SHP77 treated with DMSO at 0.1 percent for 48 hours (cell line): ENCODE measurements at places on chromosomes 6 and 20.

GRCh38 chr20:54692168-54692887 is 216.9 kb downstream of the DOK5 start:
- DNase-seq = no peak

GRCh38 chr6:45709781-45710220 is 305.9 kb downstream of the CLIC5 start:
- DNase-seq = no peak

- peak; percentile 77 for DNase-seq
Observed at GRCh38 chr20:46810448-46811223, 84.0 kb upstream of the EYA2 start.

DNA sequence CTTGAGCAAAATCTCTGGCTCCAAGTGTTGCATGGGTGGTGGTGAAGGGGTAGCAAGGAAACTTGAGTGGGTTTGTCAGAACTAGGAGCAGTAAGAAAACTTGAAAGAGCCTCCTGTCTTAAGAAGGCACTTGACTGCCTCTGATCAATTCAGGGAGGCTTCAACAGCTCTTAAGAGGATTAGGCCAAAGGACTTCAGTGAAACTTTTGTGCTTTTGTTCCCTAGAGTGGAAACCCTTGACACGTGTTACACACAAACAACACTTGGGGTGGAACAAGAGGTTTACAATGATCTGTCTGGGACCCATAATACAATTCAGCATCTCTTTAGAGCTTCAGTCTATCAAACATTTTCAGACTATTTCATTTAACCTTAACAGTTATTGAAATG is 80.1 kb upstream of the ARMC2 start:
- DNase-seq = no peak

DNA sequence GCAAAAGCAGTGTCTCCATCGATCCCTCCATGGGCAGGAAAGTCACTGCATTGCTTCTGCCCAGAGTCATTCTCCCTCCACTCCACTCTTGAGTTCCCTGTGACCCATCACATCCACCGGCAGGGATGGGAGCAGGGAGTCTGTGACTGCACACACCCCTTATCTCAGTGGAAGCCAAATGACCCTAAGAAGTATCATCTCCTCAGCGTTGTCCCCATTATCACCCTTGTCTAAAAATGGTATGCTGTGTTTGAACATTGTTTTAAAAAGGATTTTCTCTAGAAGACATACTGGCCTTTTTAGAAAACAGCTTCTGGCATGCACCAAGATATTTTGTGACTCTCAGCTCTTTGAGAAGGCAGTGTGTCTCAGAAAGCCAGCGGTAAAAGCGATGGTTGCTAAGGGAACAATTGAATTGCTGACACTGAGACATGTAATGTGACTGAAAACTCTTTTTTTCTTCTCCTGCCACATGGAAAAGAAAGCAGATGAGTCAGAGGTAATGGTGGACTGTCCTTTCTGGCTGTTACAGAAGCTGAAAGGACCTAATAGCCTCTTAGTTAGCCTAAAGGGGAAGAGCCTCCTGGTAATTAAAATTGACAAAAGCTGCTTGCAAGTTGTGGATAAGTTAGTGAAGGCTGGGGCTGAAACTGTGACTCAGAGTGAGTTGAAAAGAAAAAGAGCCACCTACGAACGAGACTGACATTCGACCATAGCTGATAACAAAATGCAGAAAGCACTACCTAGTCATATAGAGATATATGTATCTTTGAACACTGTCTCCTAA is 120.5 kb downstream of the MAP3K7 start:
- DNase-seq = no peak

DNA sequence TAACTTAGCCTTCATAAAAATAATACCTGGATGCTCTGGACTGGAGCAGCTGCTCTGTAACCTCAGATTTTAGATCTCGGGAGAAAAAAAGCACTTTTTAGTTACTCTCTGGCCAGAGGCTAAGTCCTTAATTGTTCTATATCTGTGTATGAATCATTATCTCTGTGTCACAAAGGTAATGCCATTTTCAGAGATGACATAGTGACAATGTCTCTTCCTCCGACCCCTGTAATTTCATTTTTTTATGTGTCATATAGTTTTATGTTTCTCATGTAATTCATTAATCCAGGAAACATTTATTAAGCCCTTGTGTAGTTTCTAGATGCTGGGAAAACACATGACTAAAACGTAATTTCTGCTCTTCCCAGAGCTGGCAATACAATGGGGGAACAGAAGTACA is 55.6 kb downstream of the SENP6 start:
- DNase-seq = no peak

GRCh38 chr6:136520517-136520916 is 29.7 kb downstream of the MAP7 start:
- no peak for DNase-seq

DNA sequence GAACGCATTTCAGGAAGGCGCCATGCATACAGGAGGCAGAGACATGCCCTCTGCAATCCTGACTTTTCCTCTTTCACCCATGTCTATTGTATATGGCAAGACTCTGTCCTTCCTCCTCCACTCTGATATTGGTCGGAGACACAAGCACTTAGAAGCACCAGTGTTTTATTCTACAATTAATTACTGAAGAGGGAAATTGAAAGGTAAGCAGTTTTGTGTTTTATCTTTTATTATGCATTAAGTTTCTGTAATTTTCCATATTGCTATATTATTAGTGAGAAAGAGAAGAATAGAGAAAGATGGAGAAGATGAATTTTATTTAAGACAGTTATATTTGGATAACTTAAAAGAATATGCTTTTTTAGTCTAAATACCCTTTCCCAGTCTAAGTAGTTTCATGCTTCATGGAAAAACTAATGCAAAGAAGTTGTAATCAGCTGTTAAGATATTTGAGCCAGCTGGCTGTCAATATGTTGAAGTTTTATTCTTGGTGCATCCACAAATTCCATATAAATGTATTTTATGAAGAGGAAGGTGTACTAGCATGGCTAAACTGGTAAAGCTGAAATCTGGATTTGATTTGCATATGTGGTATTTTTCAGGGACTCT is 13.6 kb downstream of the ARID1B start:
- no peak for DNase-seq

GRCh38 chr6:15376900-15377487 is 131.1 kb downstream of the JARID2 start:
- no peak for DNase-seq

DNA sequence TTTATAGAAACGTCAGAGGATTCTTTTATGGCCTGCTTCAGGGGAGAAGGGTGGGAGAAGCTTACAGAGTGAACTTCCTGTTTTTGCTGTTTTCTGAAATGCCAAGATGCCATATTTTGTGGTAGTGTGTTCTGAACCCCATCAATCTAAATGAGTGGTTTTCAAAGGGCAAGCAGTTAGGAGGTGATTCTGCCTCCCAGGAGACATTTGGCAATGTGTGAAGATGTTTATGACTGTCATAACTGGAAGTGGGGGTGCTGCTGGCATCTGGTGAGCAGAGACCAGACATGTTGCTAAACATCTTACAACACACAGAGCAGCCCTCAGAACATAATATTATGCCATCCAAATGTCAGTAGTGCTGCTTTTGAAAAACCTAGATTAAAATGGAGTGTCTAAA is 6.0 kb upstream of the PRL start:
- DNase-seq = no peak

DNA sequence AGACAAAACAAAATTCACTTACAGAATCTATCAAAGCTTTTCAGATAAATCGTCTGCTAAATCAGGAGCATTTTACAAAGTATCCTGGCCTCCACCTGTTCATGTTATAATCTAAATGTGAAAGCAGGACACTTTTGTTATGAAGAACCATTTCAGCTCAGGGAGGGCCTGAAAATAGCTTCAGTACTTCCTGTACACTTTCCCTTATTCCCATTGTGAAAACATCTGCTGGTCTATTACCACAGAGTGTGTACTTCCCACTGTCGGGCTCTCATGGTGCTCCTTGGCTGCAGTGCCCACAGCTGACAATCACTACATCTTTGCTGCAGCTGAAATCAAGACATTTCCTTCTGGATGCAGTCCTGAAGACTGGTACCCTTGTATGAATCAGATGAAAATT is 128.1 kb downstream of the OPRM1 start:
- DNase-seq = peak; percentile 20

GRCh38 chr20:47379433-47380150 is 23.1 kb upstream of the ZMYND8 start:
- DNase-seq = no peak

DNA sequence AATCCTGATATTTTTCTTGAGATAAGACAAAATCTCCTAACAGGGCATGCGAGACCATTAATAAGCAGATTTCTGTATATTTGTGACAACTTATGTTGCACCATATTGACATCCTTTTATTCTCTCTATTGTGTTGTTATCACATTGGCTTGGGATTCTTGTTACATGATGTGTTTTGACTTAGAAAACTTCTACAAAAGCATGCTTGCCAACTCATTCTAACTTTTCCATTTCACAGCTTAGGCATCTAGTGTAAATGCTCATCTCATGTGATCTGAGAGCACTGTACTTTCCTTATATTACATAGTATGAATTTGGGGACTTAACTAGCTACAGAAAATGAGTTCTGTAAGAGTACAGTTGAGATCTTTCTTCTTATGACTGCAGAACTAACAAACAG is 1040.7 kb upstream of the ADGRB3 start:
- no peak for DNase-seq

DNA sequence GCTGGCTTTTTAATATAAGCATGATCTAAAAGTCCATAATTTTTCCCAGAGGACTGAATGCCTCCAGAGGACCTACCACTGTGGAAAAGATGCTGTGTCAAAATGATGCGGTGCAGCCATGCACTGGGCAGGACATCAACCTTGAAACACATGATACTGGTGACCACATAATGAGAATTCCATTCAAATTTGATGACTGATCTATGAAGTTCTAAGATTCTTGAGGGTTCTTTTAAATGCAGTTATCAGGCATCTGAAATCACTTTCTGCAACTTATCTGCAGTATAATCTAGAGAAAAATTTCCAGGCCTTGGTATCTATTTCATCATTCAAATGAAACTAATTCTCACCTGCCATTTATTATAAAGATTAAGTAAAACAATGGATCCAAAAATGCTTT is 15.0 kb upstream of the MARCKS start:
- no peak for DNase-seq

DNA sequence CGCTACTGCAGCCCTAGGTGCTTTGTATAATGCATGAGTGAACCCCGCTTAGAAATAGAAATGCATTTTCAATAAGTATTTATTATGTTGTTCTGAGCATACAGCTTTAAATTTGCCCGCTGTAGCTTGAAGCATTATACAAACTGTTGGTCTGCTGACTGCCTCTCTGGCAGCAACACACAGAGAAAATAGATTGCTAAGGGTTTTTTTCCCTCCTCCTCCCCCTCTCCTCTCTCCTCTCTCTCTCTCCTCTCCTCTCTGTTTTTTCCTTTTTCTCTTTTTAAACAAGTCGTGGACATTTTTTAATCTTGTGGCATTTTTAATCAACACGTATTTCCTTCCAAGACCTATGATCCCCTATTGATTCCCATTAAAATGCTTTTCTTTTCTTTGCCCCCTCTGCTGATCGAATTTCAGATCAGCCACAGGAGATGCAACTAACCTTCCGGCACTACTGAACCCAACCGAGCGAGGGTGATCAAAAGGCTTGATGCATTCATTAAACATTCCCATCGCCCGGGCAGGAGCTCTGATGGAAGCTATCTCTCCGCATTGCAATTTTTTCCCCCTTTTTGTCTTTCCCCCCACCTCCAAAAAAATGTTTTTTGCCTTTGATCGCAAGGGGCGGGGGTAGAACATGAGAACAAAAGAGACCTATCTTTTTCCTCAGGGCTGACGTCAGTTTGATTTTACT is 90.7 kb upstream of the ARID1B start:
- DNase-seq = peak; percentile 38

GRCh38 chr6:111478749-111479148 is 4.3 kb downstream of the REV3L start:
- DNase-seq = no peak

GRCh38 chr6:56915832-56916231 is 39.1 kb upstream of the BEND6 start:
- no peak for DNase-seq

DNA sequence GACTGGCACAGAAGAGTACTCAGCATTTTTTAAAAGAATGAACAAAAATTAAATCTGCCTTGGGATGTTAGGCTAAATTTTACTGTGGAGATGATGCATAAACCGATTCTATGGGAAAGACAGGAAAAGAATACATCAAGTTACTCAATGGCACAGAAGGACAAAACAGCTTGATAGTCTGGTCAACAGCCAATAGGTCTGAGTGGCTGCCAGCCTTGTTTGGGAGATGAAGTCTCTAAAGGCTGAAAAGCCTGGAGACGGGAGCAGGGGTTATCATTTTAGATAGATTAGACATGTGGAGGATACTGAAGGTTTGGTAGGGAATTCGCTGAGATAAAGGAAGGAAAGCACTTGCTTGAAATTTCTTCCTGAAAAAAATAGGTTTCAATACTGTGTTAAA is 56.3 kb upstream of the LAMA2 start:
- DNase-seq = no peak

GRCh38 chr6:20699402-20699801 is 165.1 kb downstream of the CDKAL1 start:
- peak; percentile 16 for DNase-seq

- DNase-seq = no peak
Observed at GRCh38 chr6:63910863-63911551, 275.4 kb downstream of the PHF3 start.

DNA sequence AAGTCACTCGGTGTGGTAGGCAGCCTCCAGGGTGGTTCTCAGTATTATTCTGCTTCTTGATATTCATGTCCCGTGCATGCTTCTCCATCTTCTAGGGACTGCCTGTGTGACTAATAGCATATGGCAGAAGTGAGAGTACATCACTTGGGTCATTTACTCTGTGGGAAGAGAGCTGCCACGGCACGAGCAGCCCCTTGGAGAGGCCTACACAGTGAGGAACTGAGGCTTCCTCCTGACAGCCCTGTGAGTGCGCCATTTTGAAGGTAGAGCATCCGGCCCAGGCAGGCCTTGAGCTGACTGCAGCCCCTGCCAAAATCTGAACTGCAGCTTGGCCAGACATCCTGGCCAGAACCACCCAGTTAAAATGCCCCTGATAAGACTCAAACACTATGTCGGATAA is 17.3 kb upstream of the MCUR1 start:
- DNase-seq = no peak

GRCh38 chr6:155158030-155158843 is 105.6 kb upstream of the CLDN20 start:
- DNase-seq = no peak

DNA sequence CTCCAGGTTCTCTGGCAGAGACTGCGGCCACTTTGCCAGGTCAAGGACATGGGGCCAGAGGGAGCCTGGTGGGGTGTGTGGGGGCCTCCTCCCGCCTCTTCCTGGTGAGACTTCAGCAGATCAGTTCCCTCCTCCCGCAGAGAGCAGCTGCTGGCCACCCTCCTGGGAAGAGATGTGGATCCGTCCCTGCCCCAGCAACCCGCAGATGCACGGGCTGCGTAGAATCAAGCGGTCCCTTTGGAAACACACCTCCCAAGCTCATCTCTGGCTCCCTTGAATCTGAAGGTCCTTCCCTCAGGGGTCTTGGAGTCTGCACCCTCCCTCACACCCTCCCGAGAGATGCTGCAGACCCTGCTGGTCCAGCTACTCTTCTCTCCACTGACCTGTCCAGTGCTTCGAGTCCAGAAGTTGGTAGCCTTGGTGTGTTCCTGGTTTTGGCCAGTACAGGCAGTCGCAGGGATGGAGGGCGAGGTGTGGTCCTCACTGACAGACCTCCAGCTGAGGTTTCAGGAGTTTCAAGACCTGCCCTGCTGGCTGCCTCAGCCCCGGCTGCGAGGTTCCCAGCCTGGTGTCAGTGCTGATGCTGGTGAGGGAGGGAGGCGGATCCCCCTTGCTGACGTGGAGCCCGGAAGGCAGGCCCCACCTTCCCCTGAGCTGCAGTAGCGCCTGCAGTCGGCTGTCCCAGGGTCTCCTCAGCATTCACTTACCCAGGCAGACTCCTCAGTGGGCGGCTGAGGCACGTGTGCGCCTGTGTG is at the start of gene NPBWR2:
Gene NPBWR2, minus strand, starts transcription at position 585 of the 755 bp plus-strand sequence. CDS start 734 bp downstream, outside the sequence.
- DNase-seq = no peak

- no peak for DNase-seq
Observed at GRCh38 chr6:19849755-19850154, 12.6 kb downstream of the ID4 start.
